ENCODE measurements at places on chromosomes 6 and 20. TPM values are rescaled to one million over a fixed set of nuclear protein-coding genes. Genes with fewer than 3 reads are reported as not detected.
A peak's percentile ranks its signal among the peaks of the same experiment; 100 is the strongest.

CDH26 gene
- total RNA-seq, result 0.66 TPM

GTSF1L gene
- not detected for total RNA-seq

GRCh38 chr20:9555781-9556180 is 41.4 kb downstream of the LAMP5 start:
- DNase-seq, result peak; percentile 91

DNA sequence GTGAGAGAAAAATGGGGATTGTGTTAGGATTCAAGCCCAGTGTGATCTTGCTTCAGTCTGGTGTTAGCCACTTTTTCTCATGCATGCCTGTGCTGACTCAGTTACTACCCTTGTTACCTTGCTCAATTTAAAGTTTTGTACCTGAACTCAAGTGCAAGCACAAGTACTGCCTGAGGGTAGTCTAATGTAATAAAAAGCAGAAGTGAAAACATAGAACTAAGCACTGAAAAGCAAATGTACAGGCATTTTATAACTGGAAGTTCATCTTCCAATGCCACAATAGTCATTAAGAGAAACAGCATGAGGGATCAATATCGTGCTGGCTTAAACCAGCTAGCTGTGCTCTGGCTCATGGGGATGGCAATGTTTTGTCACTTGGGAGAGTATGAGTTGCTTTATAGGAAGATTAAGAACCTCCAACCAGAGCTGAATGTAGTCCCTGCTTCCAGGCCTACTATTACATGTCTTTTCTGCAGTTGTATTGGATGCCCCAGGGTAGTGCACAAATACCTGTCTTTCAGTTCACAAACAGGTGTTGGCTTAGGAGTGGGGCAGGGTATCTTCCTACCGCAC is 48.7 kb downstream of the SLC35F1 start:
- DNase-seq, result no peak

GRCh38 chr6:28775405-28776129 is 148.2 kb downstream of the TRIM27 start:
- no peak for DNase-seq

- DNase-seq, result no peak
Measured at GRCh38 chr6:31225735-31226134, 46.2 kb downstream of the HLA-C start.

- DNase-seq, result no peak
Measured at GRCh38 chr6:119542037-119542436, 192.5 kb upstream of the MAN1A1 start.

DNA sequence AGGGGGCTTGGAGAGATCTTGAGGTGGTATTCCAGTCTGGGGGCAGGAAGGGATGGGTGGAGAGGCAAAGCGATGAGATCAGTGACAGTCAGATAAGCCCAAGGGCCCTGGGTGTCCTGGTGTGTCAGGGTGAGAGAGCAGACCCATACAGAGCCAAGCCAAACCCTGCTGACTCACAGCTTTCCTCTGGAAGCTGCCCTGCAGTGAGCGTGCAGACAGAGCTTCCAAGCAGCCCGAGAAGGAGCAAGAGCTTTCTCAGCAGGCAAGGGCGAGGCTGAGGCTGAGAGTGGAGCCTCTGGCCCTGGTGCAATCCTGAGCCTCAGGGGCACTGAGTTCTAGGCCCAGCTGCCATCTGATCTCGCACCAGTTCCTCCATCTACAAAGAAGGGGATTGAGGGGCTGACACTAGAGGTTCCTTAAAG is 91.1 kb upstream of the HIVEP1 start:
- DNase-seq, result peak; percentile 90

Data from mammary epithelial cell (primary cell).